Lung (tissue), 17 donors: ENCODE measurements at places on chromosomes 2 and 18. TPM values are rescaled to one million over a fixed set of nuclear protein-coding genes. Genes with fewer than 3 reads are reported as not detected.

DNA sequence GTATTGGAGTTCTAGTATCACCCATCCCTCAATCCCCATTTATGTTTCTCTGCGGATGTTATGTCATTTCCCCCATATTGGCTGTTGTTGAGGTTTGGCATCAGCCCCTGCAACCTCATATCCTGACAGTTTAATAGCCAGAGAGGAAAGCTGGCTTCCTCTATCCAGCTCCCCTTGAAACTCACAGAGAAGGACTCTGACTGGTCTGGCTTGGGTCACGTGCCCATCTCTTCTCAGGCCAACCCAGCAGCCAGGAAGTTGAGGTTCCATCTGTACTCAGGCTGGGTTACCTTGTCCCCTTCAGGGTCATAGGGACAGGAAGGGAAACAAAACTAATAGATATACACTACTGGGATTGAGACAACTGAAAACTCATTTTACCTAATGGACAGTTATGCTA lies 148.0 kb upstream of the SLC14A2 start:
- no peaks in the 10 kb centered on the region for H3K4me1 ChIP-seq
- DNase-seq: no peak
- H3K27ac ChIP-seq: no peak overlapping the region
- no peak overlapping the region for H3K4me3 ChIP-seq

DNA sequence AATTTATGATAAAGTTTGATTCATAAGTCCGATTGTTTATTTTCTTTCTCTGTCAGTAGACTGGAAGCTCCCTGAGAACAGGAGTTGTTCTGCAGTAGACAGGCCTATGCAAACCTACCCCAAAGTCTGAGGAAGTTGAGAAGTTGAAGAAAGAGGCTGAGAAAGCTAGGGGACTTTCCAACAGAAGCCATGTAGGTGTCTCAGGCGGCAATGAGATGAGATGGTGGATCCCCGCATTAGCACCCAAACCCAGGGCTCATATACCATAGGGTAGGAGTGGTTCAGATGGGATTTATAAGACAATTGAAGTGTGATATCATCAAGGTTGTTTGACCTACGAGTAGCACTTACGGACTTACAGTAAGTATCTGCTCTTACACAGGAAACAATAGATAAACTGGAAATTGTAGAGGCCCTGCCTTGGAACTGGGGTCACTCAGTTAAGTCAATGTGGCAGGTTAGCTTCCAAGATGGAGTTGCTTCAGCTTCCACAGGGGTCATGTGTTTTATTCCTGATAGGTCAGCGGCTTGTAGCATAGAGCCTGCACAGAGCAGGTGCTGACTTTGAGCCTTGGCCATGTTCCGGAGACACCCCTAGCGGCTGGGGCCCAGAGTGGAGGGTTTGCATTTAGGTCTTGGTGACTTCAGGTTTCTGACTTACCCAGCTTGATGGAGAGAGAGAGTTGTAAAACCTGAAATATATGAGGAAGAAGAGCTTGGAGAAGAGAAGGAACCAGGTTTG lies 2.3 kb upstream of the PSD4 start:
- H3K4me3 ChIP-seq: no peak overlapping the region
- no peak for DNase-seq
- no peaks in the 10 kb centered on the region for H3K36me3 ChIP-seq
- no peaks in the 10 kb centered on the region for H3K4me1 ChIP-seq
- no peaks in the 10 kb centered on the region for H3K27me3 ChIP-seq

DNA sequence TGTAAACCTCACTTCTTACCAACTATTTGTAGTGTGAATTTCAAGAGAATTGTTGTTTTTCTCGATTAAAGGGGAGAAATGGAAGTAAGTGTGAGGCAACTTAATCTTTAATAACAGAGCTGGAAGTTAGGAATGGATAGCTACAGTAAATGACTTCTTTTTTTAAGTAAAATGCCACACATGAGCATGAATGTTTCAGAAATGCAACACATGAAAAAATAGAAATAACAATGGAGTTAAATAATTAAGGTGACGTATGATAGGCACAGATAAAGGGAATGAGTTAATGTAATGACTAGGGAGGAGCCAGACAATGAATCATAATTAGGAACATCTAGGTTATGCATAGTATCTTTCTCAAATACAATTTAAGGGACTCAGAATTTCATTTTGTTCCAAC lies 3.4 kb downstream of the REL start:
- no peaks in the 10 kb centered on the region for H3K36me3 ChIP-seq
- DNase-seq: no peak
- no peak overlapping the region for H3K4me3 ChIP-seq

Gene FIGN
- total RNA-seq: 6.5 TPM
